ENCODE measurements at places on chromosomes 4 and X.
A peak's percentile ranks its signal among the peaks of the same experiment; 100 is the strongest.

GRCh38 chrX:19840899-19841648 lies 46.3 kb downstream of the SH3KBP1 start:
- no peak for DNase-seq

DNA sequence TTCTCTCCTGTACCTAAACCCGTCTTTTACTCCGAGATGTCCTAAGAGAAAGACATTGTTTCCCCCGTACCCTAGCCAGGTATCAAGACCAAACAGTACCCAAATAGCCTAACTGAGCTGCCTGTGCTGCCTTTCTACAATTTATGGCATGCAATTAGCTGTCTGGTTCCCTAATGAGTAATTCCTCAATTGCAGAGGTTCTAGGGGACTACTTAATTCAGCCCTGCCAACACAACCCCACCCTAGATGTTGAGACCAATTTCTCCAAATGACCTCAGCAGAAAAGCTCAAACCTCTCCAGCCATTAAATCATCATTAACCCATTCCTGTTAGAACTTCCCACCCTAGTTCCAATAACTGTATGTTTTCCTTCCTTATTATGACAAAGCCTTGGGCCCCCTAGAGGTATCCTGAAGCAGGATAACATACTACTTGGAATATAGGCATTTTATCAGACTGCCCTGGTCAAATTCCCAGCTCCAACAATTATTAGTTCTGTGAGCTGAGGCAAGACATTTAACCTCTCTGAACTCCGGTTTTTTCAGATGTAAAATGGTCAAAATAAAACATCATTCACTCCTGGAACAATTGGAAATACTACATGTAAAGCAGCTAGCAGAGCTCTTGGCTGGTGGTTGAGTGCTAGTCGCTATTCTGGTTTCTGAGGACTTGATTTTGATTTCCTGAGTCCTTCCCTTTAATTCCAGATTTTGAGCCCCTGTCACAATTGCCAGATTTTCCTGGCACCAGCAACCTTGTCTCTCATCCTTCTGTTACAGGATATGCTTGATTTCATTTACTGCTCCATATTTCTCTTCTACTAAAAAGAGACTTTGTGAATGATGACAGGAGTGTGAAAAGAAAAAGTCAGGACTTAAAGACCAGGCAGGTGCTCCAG lies 244.6 kb upstream of the TENM3 start:
- DNase-seq: no peak

DNA sequence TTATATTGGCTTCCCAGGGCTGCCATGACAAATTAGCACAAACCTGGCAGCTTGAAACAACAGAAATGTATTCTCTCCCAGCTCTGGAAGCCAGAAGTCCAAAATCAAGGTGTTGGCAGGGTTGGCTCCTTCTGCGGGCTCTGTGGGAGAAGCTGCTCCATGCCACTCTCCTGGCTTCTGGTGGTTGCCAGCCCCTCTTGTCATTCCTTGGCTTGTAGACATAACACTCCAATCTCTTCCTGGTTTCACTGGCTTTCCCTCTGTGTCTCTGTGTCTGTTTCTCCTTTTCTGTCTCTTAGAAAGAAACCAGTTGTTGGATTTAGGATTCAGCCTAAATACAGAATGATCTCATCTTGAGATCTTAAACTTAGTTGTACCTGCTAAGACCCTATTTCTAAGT lies 85.5 kb downstream of the USP46 start:
- DNase-seq: no peak

GRCh38 chr4:10106421-10107039 lies 10.1 kb downstream of the WDR1 start:
- peak; percentile 94 for DNase-seq

- peak; percentile 37 for DNase-seq
Observed at GRCh38 chr4:47836641-47837093, 1.2 kb downstream of the CORIN start.

- no peak for DNase-seq
Observed at GRCh38 chr4:107799669-107800450, 24.9 kb upstream of the SGMS2 start.

GRCh38 chrX:41688156-41688555 lies 617 bp upstream of the GPR34 start:
- DNase-seq: no peak

DNA sequence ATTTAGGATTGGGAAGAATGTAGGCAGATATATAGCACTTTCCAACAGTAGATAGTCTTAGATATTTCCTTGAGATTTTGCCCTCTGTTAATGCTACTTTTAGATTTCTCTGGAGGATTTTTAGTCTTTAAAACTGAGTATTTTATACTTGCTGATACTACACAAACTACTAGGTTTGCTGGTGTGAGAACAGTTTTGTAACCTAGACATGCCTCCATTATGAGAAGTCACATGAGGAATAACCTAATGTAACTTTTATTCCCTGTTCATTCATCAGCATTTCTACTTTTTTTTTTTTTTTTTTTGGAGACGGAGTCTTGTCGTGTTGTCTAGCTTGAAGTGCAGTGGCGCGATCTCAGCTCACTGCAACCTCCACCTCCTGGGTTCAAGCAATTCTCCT lies 137.2 kb downstream of the RAPGEF2 start:
- DNase-seq: no peak

- DNase-seq: no peak
Observed at GRCh38 chrX:65532016-65532415, 2.6 kb downstream of the LAS1L start.

GRCh38 chr4:87278335-87278794 lies 44.3 kb downstream of the HSD17B13 start:
- DNase-seq: no peak

DNA sequence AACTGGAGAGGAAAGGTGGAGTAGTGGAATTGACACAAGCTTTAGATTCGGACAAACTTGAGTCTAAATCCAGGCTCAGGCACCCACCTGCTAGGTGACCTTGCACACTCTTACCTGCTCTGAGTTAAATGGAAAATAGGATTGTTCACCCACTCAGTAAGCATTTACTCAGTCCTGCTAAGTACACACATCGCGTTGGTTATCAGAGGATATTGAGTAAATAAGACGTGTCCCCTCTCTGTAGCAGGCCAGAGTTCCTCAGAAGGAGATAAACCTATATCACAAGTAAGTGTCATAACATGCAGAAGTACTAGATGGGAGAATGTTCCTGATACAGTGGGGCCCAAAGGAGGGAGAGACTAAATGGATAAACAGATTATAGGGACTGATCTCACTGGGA lies 117.7 kb downstream of the SMIM20 start:
- DNase-seq: no peak

DNA sequence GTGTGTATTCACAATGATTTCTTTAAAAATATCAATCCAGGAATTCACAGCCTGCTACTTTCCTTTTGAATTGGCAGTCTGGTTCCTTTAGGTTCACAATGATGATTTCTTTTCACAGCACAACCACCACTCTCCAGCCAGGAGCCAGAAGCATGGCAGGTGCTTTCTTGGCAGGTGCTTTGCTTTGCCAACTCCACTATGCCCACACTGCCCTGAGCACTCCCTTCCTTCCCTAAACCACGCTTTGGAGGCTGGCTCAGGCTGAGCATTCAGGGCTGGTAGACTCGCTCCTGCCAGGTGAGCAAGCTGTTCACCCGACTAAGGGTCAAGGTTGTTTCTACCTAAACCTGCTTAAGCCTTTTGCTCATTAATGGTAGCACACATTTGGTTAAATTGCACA lies 184.5 kb downstream of the SH3KBP1 start:
- no peak for DNase-seq

GRCh38 chr4:57068237-57068981 lies 41.8 kb downstream of the IGFBP7 start:
- DNase-seq: no peak

- peak; percentile 29 for DNase-seq
Observed at GRCh38 chr4:137754652-137755471, 222.6 kb upstream of the PCDH18 start.

- DNase-seq: no peak
Observed at GRCh38 chrX:66015152-66015831, 24.6 kb downstream of the VSIG4 start.

- DNase-seq: no peak
Observed at GRCh38 chrX:281166-281999, at the start of gene PLCXD1. TSS of gene PLCXD1 (plus strand) at chrX:281381. CDS start at chrX:284188, 2,807 bp downstream.

DNA sequence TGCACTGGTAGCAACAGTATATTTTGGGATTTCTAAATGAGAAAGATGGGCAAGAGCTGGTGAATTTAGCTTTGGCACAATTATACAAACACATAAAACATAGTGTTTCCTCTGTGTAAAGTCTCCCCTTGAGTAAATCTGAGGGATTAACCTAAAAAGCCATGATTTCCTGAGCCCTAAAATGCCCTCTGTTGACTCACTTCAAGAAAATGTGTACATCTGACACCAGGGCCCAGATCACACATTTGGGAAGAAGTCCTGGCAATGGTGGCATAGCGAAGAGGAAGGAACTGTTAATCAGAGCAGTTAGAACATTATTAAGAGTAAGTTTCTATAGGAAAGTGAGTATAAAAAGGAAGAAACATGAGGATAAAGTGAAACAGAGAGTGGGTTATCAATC lies 338.5 kb downstream of the SPOCK3 start:
- DNase-seq: no peak

DNA sequence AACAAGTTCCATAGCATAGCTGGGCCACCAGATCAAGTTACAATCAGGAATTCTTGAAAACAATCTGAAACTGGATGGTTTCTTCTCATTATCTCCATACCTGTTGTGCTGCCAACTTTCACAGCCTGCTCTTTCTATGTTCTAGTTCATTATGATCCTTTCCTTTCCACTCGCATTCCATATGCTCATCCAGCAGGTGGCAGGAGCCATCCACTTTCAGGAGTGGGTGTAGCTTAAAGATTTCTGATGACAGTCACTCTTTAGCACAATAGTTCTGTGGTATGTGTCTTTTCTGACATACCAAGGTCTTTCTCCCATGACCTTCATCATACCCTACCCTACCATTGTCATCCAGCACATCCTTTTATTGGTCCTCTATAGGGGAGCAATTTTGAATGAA lies 46.4 kb downstream of the PAGE2 start:
- DNase-seq: peak; percentile 7

GRCh38 chr4:145107126-145107525 lies 9.0 kb downstream of the ABCE1 start:
- no peak for DNase-seq

DNA sequence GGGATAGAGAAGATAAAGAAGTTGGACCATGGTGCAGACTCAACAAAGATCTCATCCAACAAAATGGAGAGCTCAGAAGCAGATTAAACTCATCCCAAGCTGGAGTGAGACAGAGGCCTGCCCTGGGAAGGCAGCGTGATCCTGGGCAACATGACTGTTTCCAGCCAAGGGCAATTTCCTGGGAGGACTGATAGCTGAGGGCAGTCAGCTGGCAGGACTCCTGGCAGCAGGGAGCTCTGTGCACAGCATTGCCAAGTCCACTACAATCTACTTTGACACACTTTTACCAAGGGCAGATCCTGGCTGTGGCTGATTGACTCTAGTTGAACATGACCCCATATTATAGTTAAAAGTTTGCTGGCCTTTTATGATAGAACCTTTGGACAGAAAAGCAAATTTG lies 357.3 kb upstream of the RASGEF1B start:
- DNase-seq: no peak

DNA sequence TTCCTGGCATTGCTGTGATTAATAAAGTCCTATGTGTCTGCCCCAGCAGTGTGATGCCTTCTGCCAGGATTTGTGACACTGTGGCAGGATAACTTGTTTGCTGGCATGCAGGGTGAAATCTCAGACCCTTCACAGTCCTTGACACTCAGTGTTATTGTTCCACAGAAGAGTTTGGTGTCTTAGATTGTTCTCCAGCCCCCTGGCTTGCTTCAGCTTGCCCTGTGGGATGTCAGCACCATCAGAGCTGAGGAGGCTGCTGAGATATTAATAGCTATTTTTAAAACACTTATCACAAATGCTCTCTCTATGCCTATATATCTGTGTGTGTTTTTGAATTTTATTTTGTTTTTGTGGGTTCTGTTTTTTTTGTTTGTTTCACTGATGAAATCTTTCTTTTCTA lies 136.9 kb downstream of the TSPAN5 start:
- no peak for DNase-seq

GRCh38 chr4:150268444-150268843 lies 190.2 kb downstream of the DCLK2 start:
- DNase-seq: no peak

DNA sequence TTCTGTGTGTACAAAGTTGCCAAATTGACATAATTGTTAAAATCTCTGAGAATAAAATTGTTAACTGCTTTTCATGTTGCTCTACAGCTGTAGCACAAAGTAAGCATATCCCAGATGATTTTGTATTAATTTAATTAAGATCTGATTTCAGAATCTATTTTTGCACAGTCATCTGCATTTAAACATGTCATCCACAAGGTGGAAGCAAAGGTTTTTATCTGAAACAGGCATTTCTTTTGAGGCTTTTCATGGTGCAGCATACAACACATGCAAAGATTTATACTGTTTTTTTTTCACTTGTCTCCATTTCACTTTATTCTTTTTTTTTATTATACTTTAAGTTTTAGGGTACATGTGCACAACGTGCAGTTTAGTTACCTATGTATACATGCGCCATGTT lies 51.2 kb downstream of the GC start:
- peak; percentile 25 for DNase-seq

DNA sequence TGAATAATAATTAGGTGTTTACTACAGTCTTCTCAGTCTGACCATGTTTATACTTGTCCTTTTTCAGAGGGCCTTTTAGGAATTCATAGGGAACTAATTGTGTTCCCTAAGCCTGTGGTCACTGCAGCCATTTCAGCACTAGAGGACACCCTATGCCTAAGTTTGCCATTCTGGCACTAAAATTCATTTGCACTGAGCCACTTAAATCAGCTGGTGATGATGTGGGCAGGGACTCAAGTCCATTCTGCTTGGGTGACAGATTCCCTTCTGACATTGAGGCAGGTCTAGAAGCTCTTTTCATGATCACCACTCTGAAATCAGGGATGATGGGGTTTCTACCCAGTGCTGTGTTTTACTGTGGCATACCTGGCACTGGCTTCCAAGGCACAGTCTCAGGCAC lies 1178.9 kb upstream of the DIAPH2 start:
- no peak for DNase-seq

GRCh38 chr4:124854968-124855367 lies 142.4 kb upstream of the ANKRD50 start:
- no peak for DNase-seq

DNA sequence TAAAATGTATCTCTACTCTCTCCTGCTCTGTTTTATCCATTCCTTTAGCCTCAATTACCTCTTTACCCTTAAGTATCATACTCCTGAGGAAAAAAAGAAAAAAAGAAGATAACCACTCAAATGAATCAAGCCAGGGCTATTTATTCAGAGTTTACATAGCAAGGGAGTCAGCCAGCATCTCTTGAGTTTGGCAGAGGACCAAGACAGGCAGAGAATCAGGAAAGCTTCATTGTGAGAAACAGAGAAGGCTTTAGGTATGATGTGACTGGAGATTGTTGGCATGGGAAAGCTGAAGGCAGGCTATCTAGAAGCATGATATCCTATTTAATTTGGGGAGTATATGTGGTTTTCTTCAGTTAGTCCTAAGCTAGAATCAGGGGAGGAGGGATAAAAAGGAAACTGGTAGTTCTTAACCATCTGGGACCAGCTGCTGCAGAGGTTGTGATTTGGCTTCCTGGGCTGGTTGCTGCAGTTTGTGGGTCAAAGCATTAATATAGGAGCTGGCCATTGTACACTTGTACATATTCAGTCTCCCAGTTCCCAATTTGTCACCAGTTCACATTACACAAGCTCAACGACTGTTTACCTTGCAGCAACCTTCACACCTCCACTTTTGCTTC lies 11.2 kb downstream of the APELA start:
- no peak for DNase-seq

All from kidney epithelial cell (primary cell).